Sciatic nerve (tissue), 2 donors: ENCODE measurements at places on chromosomes 1 and 21. TPM values are rescaled to one million over a fixed set of nuclear protein-coding genes. Genes with fewer than 3 reads are reported as not detected.
A peak's percentile ranks its signal among the peaks of the same experiment; 100 is the strongest.

Gene ETV3L
- not detected for total RNA-seq

Gene OR2L3
- 0.13 TPM for total RNA-seq

- DNase-seq: peak; percentile 82
Measured at GRCh38 chr1:55443175-55443915, 228.2 kb upstream of the USP24 start.

DNA sequence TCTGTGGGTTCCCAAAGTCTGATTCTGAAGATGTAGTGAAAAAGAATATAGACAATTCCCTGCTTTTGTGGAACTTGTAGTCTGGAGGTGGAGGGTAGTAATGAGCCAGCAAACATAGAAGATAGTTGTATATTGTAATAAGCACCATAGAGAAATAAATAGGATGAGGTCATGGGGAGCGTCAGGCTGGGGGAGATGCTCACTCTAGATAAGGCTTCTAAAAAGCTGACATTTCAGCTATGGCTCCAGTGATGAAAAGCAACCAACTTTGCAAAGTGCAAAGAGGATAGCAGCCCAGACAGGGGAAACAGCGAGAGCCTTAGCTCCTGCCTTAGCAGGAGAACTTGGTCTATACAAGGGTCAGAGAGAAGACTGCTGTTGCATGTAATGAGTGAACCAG, 98.0 kb upstream of the RALGPS2 start:
- DNase-seq: no peak

Gene GPR153
- 10.6 TPM for total RNA-seq

- no peak for DNase-seq
Measured at GRCh38 chr1:205858141-205858961, 8.4 kb upstream of the PM20D1 start.

DNA sequence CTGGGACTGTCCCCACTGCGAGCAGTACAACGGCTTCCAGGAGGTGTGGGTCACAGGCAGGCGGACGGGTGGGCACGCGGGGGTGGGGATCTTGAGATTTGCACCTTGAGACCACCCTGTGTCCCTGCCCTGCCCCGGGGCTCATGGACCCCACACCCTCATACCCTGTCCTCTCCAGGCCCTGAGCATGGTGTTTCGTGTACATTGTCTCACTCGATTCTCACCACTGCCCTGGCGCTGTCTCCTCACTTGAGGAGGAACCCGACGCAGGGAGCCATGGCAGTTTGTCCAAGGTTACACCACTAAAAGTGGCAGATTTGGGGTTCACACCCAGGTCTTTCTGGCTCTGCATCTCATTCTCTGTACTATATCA, 7.2 kb downstream of the TMEM201 start:
- DNase-seq: no peak

DNA sequence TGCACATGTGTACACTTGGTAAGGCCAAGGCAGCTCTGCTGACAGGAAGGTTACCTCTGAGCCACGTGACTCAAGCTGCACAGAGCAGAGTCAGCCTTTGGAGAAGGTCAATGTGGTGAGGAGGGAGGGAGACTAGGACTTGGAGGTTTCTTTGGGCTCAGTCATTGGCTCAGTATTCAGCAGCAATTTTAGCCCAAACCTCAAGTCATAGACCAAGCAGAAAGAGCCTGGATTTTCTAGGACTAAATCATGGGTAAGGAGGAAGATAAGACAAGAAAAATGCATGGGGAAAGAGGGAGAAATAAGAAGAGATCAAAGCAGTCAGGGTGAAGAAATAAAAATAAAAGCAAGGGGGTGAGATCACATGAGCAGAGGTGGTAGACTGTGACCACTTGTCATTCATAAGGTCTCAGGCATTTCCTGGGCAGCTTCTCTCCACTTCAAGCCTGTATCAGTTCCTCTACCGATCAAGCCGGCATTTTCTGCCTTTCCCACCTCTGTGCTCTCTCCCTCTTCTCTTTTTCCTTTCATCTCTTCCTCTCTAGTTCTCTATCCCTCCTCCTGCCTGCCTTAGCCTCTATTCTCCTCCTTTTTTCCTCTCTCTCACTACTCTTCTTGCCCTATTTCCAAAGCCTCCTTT, 51.7 kb upstream of the DUSP10 start:
- DNase-seq: no peak

- DNase-seq: no peak
Measured at GRCh38 chr1:184597650-184598357, 156.9 kb downstream of the EDEM3 start.

DNA sequence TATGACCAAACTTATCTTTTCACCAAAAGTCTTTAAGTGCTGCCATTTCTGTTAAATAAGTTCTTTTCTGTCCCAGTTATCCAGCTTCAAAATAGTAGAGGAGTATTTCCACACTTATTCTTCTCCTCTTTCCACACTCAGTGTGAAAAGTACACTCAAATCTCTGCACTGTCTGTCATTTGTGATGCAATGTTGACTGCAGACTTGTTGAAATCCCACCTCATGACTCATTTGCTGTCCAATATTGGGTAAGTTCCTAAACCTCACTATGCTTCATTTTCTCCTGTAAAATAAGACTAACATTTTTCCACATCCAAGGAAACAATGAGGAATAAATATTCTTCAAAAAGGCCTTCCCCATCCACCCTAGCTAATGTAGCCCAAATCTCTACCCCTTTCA, 17.5 kb downstream of the LRRIQ3 start:
- DNase-seq: no peak

GRCh38 chr21:46385846-46386733, 62.1 kb downstream of the PCNT start:
- no peak for DNase-seq
